Muscle of arm (tissue), 14 donors: ENCODE measurements at places on chromosomes 11 and 22. TPM values are rescaled to one million over a fixed set of nuclear protein-coding genes. Genes with fewer than 3 reads are reported as not detected.

The HEPHL1 gene
- polyA plus RNA-seq = not detected

The C1QTNF5 gene
- polyA plus RNA-seq = 19.1 TPM

The NCR3LG1 gene
- polyA plus RNA-seq = 0.54 TPM

The BTG4 gene
- polyA plus RNA-seq = not detected

The CTSF gene
- 33.2 TPM for polyA plus RNA-seq

The GLYATL2 gene
- polyA plus RNA-seq = 3.4 TPM

The NCF4 gene
- polyA plus RNA-seq = 2.8 TPM

The MRTFA gene
- polyA plus RNA-seq = 35.7 TPM

The CDC42EP1 gene
- polyA plus RNA-seq = 32.0 TPM

The OR52E8 gene
- not detected for polyA plus RNA-seq

The MN1 gene
- polyA plus RNA-seq = 27.6 TPM

The KCNJ11 gene
- 12.4 TPM for polyA plus RNA-seq

The SYCE3 gene
- polyA plus RNA-seq = not detected

The OR10A2 gene
- polyA plus RNA-seq = not detected

The CLDN5 gene
- 28.3 TPM for polyA plus RNA-seq

The RAB38 gene
- 8.2 TPM for polyA plus RNA-seq

The MOGAT2 gene
- 0.23 TPM for polyA plus RNA-seq

The USP35 gene
- polyA plus RNA-seq = 5.1 TPM

The HIC2 gene
- 11.2 TPM for polyA plus RNA-seq

The PMM1 gene
- polyA plus RNA-seq = 22.1 TPM

The HSPB2 gene
- polyA plus RNA-seq = 65.4 TPM

The PRR33 gene
- polyA plus RNA-seq = 3.4 TPM

The MMP3 gene
- not detected for polyA plus RNA-seq

The MMP27 gene
- polyA plus RNA-seq = 0.08 TPM

The HEPN1 gene
- polyA plus RNA-seq = not detected

The TNKS1BP1 gene
- polyA plus RNA-seq = 149 TPM

The TMPRSS6 gene
- not detected for polyA plus RNA-seq

The DCHS1 gene
- polyA plus RNA-seq = not detected

The GGA1 gene
- 46.0 TPM for polyA plus RNA-seq

The MAJIN gene
- polyA plus RNA-seq = not detected

The UCP2 gene
- polyA plus RNA-seq = 110 TPM
